ENCODE measurements at places on chromosomes 4 and X.

DNA sequence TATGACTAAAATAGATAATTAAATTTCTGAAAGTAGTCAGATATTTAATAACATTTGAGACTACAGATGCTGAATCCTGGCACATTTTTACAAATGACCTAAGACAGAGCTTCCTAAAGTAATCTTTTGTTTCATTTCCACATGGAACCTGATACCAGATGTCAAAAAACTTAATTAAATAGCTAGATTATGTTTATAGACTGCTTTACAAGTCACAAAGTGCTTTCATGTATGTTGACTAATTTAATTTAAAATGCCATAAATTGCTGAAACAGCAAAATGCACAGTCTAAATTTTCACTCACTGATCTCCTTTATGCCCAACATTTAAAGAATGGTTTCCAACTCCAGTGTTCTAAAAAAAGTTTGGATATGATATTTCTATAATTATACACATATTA, 299.1 kb upstream of the TBX22 start:
- no peak for DNase-seq

- no peak for DNase-seq
Observed at GRCh38 chr4:81353861-81354260, 117.8 kb downstream of the RASGEF1B start.

DNA sequence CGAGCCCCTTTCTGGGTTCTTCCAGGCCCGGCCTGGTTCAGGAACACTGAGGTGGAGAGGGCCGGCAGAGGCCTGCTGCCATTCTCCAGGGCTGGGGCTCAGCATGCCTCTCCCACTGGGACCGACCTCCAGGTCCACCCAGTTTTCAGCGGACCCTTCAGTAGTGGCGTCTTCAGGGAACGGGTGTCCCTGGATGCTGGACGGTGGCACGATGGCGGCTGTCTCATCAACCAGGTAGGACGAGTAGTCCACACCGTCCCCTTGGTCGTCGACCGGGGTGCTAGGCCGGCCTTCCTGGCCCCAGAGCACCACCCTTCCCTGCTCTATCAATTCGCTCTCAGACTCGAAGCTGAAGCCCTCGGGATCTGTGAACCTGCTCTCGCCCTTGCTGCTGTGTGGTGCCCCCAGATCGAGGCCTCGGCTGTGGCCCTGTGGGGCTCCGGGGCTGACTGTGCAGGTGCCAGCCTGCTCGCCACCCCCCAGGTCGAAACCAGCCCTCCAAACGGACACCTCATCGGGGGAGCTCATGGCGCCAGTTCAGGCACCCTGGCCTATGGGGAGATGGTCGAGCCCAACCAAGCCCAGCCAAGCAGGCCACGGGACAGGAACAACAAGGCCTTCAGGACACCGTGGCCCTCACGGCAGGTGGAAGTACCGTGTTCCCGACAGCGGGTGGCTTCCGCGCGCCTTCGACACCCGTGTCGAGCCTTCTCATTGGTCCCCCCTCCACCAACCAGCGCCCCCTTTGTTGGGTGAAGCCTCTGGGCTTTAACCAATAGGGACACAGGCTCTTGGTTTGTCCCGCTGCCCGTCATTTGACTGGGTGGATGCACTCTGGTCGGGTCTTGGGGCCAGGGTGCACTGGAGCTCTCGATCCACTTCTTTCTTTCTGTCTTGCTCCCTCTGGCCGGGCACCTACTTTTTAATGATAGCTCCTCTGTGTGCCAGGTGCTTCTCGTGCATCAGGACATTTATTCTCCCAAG, 814 bp upstream of the LOC101059915 start:
- no peak for DNase-seq

GRCh38 chr4:10123227-10124101, 6.9 kb upstream of the WDR1 start:
- no peak for DNase-seq

GRCh38 chr4:138439143-138439581, 197.0 kb upstream of the SLC7A11 start:
- DNase-seq = no peak

DNA sequence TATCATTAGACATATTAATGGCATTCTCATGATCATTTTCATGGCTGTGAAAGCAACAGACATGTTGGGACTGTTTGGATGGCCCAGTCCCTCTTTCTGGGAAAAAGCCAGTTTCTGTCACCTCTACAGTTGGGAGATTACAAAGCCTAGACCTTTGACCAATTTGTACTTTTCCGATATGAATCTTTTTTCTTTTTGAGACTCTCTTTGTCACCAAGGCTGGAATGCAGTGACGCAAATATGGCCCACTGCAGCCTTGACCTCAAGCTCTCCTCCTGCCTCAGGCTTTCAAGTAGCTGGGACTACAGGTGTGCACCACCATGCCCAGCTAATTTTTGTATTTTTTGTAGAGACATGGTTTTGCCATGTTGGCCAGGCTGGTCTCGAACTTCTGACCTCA, 9.4 kb downstream of the TBC1D25 start:
- DNase-seq = no peak

DNA sequence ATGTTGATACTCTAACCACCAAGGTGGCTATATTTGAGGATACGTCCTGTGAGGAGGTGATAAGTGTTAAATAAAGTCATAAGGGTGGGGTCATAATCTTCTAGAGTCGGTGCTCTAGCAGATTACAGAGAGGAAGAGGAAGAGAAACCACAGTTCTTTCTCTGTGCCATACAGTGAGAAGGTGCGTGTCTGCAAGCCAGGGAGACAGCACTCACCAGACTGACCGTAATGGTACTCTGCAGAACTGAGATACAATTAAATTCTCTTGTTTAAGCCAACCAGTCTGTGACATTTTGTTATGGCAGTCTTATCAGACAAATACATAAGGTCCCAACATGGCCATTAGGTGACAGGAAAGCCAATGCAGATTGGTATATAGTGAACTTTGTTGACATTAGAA, 480.9 kb upstream of the IGFBP7 start:
- no peak for DNase-seq

DNA sequence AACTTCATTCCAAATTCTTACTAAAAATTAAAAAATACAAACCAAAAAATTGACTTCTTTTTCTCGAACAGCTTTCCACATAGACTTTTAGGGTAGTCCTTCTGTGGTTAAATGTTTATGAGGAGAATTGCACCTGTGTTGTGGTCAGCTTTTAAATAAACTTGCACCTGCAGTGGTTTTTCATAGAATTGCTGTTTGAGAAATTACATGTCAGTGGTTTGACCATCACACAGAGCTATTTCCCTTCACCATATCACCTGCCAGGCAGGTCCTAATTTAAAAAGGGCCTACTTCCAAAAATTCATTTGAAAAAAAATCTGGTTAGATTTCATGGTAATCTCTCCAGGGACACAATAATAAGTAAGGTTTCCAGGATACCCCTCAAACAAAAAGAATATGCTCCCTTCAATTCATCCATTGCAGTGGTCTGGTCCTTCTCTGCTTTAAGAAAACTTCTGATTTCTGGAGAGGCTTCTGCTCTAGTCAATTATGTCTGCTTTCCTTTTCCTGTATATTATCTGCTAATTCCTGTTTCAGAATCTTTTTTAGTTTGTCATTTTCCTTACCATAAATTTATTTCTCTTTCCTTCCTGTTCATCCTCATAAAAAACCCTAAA, 9.8 kb upstream of the UTP3 start:
- no peak for DNase-seq

DNA sequence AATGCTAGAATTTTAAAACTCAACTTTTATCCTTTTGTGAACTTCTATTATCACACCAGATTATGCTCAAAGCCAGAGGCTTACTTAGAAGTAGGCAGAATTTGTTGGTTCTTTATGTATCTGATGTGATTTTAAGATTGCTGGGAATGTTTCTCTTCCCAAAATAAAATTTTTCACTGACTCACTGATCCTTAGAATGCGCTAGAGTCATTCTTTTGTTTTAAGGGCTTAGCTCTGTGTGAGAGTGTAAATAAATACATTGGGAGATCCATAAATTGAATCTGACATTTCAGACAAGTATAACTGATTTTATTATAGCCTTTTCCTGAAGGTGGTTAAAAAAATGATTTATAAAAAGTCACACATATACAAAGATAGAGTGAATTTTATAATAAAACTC, 101.3 kb downstream of the LARP1B start:
- no peak for DNase-seq

DNA sequence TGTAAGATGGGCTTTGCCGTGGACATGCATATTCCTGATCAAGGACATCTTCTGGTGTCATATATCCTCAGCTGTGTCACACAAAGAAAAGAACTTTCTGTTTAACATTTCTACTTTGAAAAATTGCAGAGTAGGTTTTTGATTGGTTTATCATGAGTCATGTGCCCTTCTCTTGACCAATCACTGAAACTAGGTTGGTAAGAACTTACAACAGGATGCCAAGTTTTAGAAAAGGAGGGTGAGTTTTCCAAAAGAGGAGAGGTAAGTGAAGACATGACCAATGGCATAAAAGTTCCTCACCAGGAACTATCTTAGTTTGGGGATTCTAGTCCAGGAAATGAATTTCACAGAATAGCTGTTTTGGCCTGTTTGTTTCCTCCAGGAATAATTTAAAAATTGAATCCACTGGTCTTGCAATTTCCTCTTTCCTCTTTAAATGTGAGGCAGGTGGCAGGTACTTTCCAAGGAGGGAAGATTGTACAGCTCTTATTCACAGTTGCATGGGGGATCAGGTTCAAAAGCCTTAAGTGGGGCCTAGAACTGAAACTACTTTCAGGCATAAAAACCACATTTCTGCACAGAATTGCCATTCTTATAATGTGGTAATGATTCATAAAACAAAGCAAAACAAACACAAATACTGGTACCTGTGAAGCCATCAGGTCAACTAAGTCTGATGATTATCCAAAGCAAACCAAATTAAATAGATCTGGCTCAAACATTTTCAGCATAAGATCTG, 1114.5 kb upstream of the LCORL start:
- no peak for DNase-seq

DNA sequence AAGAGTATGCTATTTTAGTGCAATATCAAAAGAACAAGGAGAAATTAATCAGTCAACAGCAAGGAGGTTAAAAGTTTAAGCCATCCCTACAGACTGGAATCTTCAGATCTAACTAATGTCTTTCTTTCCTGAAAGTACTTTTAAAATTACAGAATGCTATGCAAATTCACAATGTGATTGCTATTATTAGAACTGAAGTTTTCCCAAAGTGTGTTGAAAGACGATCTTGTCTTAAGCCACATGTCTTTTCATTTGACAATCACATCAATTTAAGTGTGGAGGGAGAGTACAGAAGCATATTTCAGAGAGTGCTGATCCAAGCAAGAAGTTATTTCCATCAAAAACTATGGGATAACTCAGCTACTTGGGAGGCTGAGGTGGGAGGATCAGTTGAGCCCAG, 64.7 kb upstream of the TNIP3 start:
- DNase-seq = no peak

- no peak for DNase-seq
Observed at GRCh38 chrX:15233416-15234015, 36.4 kb downstream of the ASB9 start.

DNA sequence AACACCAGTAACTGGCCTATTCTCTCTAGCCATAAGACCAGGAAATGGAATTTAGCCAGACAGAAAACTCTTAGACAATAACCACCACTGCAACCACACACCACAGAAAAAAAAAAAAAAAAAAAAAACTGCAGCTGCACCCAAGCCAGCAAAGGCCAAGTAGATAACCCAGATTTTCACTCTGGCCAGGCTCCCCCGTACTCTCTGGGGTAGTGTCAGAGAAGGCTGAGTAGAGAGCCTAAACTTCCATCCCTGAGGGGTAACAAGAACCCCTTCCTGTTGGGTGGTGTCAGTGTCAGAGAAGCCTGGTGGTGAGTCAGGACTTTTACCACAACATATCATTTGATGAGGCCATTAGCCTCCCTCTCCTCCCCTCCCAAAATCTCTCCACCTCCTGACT, 5.6 kb upstream of the DLG3 start:
- DNase-seq = no peak

- no peak for DNase-seq
Observed at GRCh38 chrX:37854748-37855147, 7.4 kb upstream of the DYNLT3 start.

Measured in CD4-positive, alpha-beta memory T cell (primary cell).